ENCODE measurements at places on chromosomes 6 and 20. TPM values are rescaled to one million over a fixed set of nuclear protein-coding genes. Genes with fewer than 3 reads are reported as not detected.

GRCh38 chr6:144268794-144269349 is 16.3 kb upstream of the UTRN start:
- DNase-seq = no peak

DNA sequence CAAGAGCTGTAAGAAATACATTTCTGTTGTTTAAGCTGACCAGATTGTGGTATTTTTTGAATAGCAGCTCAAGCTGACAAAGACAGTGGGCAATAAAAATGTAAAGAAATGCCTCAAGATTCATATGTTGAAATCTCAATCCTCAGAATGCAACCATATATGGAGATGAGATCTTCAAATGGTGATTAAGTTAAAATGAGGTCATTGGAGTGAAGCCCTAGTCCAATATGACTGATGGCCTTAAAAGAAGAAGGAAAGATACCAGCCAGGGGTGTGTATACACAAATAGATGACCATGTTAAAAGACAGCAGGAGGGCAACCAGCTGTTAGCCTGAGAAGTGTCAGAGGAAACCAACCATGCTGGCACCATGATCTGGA is 7.1 kb upstream of the DDO start:
- no peak for DNase-seq

GRCh38 chr6:33313105-33313708 is 671 bp downstream of the TAPBP start:
- no peak for DNase-seq

DNA sequence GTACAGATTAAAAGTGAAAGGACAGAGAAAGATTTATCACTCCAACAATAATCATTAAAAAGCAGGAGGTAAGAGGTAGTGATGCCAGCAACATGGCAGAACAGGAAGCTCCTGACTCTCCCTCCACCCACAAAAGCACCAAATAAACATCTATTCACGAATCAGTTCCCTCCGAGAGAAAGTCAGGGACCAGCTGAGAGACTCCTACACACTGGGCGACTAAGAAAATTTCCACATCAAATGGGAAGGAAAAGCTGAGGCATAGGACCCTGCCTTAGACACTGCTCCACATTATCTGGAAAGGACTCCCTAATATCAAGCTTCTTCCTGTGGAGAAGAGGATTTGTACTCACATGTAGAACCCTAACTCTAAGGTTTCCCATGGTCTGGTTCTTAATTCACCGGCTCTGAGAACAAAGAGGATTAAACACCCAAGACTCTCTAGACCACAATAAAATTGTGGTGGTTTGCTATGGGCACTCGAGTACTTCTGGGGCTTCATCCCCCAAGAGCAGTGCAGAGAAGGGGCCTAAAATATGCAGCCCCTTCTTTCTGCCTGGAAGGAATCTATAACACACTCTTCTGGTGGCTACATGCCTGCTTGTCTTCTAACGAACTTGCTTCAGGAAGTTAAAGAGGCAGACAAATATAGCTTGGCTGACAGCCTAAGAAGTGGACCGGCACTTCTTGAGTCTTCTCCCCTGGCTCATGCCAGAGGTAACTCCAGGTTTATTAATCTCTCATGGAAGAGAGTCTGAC is 29.4 kb upstream of the ASF1A start:
- DNase-seq = no peak

The PLAGL2 gene
- 17.4 TPM for total RNA-seq

Data from ureter (tissue), 1 donor.